ENCODE measurements at places on chromosomes 6 and 20.
A peak's percentile ranks its signal among the peaks of the same experiment; 100 is the strongest.

- DNase-seq = peak; percentile 56
Observed at GRCh38 chr6:25717866-25718740, 36.4 kb upstream of the SLC17A4 start.

GRCh38 chr20:38759106-38759505 is 10.8 kb downstream of the ACTR5 start:
- DNase-seq = no peak

DNA sequence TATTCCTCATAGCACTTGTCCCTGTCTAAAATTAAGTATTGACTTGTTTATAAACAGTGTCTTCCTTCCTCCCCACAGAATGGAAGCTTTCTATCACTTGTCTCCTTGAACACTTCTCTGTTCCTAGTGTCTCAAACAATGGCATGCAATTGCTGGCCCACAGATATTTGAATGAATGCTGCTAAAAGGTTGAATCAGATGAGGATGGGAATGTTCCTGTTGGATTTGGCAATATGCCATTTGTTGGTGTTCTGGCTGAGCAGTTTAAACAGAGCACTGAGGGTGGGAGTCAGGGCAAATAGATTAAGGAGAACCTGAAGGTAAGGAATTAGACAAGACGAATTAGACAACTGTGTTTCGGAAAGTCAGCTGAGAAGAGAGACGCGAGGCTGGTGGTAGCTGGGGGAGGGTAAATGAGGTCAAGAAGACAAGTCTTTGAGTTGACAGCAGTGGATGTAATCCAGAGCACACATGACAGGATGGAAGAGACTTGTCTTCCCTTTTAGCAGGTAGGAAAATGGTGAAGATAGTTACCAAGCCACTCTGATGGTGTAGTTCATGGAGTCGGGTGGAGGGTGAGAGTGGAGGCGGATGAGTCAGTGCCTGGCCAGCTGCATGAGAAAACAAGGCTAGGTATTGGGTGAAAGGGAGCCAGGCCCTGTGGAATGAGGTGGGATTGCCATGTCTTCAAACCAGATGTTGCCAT is 58.3 kb upstream of the GNRH2 start:
- peak; percentile 10 for DNase-seq

- DNase-seq = no peak
Observed at GRCh38 chr20:21258411-21258810, 44.7 kb upstream of the XRN2 start.

DNA sequence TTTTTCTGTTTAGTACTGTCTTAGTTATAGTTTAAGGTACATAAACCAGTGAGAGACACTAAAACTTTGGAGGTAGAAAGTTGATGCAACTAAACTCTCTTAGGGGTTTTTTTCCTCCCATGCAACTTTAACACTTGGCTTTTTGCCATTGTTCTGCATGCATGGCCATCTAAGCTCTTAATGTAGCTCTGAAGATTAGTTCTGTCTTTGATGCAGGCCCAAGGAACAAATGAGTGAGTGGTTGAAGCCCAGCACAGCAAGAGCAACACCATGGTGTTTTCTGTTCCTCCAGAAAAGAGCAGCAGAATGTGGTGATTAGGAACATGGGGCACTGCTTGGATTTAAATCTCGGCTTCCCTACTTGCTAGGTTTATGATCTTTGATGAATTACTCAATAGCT is 89.3 kb downstream of the L3MBTL3 start:
- DNase-seq = no peak

- no peak for DNase-seq
Observed at GRCh38 chr6:110944681-110945151, 13.8 kb upstream of the GTF3C6 start.

GRCh38 chr6:118507636-118508035 is 40.5 kb upstream of the PLN start:
- DNase-seq = no peak

DNA sequence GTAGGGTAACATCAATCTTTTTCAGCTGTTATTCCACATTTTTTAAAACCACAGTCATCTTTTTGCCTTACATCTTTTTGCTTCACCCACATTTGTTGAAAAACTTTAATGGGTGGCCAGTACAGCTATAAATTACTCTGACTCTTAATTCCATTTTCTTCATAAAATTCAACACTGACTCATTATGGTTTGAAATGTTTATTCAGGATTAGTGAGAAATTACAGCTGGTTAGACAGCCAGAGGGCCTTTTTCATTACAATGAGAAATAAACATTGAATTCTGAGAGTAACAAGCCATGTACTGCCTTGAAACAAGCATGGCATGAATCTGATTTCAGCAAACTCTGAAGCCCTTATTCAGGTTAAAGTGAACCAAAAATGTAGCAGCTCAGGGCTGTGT is 19.5 kb downstream of the NDUFAF4 start:
- DNase-seq = no peak

- peak; percentile 94 for DNase-seq
Observed at GRCh38 chr6:109382576-109383437, 540 bp upstream of the CD164 start.

DNA sequence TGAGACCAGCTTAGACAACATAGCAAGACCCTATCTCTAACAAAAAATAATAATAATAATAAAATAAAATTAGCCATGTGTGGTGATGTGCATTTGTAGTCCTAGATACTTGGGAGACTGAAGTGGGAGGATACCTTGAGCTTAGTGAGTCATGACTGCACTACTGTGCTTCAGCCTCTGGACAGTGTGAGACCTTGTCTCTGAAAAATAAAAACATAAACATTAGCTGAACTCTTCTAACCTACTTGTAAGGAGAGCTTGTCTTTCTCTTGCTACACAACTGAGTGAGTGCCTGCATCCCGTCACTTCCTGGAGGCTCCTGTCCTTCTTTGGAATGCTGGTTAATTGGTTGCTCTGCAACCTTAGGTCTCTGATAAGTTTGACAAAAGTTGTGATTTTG is 5.1 kb upstream of the DBNDD2 start:
- DNase-seq = no peak

DNA sequence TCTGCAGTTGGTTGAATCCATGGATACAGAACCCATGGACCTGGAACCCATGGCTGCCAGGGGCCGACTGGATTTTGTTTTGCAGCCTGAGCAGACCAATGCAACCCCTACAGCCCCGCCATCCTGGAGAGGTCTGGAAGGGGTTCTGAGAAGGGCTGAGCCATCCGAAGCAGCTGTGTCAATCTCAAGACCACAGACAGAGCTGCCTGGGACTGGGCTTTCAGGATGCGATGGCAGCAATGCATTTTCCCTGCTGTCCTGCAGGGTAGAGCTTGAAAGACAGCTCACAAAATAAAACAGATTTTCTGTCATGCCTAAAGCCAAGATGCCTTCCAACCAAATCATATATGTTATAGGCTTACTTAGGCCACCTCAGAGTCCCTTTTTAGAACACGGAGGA is 125.8 kb upstream of the NXT1 start:
- no peak for DNase-seq

DNA sequence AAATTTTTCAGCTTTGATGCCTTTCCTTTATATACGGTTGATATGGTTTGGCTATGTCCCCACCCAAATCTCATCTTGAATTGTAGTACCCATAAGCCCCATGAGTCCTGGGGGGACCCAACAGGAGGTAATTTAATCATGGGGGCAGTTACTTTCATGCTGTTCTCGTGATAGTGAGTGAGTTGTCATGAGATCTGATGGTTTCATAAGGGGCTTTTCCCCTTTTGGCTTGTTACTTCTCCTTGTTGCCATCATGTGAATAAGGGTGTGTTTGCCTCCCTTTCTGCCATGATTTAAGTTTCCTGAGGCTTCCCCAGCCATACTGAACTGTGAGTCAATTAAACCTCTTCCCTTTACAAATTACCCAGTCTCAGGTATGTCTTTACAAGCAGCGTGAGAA is 66.8 kb downstream of the ARHGAP18 start:
- no peak for DNase-seq

- no peak for DNase-seq
Observed at GRCh38 chr20:40525351-40525750, 163.7 kb downstream of the MAFB start.

- no peak for DNase-seq
Observed at GRCh38 chr6:42779521-42779920, 2.3 kb upstream of the BICRAL start.

GRCh38 chr6:158371261-158371660 is 59.0 kb downstream of the TULP4 start:
- no peak for DNase-seq

GRCh38 chr6:69866770-69867638 is 648 bp downstream of the COL19A1 start:
- DNase-seq = peak; percentile 45

DNA sequence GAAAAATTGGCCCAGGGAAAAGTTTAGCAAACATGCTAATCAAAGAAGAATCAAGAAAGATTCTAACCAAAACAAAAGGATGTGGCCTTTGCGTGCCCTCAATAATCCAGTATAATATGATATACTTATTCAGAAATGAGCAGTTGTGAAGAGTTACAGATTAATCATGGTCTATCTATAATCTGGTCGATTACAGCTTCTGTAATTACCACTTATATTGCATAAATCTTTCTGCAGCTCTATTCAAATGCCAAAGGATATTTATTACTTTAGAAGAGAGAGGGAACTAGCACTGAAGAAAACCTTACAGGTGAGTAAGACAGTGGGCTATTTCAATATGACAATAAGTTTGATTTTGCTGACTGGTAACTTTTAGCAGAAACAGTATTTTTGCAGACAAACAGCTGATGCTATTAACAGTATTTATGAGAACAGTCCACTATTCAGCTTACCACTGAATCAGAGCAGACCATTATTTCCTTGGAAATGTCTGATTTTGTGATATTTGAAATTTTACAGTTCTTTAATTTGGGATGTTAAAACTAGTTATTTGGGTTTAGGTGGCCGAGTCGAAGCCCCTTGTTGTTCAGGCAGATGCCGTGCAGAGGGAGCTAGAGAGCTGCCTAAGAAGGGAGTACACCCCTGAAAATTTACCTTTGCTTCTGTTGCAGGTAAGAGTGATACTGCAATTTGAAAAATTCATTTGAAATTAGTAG is 92.2 kb downstream of the CEP57L1 start:
- DNase-seq = peak; percentile 51

DNA sequence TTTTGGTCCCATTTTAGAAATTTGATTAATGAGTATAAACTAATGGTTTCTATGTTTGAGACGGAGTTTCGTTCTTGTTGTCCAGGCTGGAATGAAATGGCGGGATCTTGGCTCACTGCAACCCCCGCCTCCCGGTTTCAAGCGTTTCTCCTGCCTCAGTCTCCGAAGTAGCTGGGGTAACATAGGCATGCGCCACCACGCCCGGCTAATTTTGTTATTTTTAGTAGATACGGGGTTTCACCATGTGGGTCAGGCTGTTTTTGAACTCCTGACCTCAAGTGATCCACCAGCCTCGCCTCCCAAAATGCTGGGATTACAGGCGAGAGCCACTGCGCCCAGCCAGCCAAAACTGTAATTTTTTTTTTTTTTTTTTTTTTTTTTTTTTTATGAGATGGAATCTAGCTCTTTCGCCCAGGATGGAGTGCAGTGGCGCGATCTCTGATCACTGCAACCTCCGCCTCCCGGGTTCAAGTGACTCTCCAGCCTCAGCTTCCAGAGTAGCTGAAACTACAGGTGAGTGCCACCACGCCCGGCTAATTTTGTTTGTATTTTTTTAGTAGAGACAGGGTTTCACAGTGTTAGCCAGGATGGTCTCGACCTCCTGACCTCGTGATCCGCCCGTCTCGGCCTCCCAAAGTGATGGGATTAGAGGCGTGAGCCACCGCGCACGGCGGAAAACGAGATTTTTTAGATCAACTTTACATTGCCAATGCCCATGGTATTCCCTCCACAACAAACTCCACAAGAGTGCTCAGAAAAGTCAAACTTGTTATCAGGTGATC is 127.8 kb downstream of the HFE start:
- DNase-seq = peak; percentile 61

DNA sequence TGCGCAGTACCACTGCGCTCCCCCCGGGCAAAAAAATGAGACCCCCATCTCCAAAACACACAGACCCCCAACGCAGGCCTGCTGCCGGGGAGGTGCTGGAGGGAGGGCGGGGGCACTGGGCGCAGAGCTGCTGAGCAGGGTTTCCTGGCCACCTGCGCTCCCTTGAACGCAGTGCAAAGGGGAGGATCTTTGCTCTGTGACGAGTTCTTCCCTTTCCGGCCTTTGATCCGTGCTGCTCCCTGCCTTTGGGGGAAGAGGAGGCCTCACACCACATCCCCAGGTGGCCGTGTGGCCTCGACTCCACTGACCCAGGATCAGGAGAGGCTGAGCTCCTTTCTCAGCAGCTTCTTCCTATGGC is 8.9 kb upstream of the COL20A1 start:
- no peak for DNase-seq

DNA sequence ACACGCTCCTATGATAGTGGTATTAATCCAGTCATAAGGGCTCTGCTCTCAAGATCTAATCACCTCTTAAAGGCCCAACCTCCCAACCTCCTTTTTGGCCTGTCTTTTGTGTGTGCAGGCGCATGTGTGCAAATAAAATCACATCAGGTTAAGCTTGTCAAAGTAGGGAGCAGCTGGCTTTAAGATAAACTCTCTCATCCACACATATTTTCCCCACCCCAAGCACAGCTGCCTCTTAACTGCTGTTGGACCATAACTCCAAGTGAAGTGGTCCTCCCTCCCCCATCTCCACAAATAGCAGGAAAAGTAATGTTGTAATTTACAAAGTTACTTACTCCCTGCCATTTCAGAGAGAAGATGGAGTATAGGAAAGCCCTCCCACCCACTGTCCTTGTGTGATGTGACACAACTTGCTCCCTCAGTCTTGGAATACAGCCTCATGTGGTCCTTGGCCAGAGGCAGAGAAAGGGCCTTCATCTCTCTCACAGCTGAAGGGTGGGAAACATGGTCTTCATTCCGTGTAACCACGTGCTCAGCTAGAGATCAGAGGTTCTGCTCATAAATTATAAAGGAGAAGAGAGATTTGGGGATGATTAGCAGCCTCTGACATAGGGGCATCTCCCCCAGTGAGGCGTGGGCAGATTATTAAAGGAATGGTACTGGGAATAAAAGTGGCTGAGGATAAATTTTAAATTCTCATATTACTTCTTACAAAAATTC is 74.8 kb upstream of the TPD52L1 start:
- no peak for DNase-seq

GRCh38 chr6:24408719-24409410 is 6.1 kb downstream of the MRS2 start:
- DNase-seq = no peak

DNA sequence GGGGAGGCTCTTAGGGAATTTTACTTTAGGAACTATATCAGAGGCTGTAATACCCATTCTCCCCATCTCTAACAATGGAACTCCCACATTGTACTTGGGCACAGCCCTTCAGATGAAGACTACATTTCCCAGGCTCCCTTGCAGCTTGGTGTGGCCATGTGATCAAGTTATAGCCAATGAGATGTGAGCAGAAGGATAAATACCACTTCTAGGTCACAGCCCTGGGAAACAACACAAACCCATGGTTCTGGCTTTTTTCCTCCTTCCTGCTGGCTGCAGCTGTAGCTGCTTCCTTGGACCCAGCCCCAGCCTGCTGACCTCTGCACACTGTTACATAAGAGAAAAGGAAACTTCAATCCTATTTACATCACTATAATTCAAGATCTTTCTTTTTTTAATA is 445.9 kb upstream of the JARID2 start:
- DNase-seq = peak; percentile 16

GRCh38 chr6:157605484-157605883 is 217.6 kb upstream of the SNX9 start:
- no peak for DNase-seq

GRCh38 chr6:16760516-16761470 is at the start of gene ATXN1:
TSS of gene ATXN1 (minus strand) at chr6:16761460.
- peak; percentile 48 for DNase-seq

All from NCI-H146 (cell line).